ENCODE measurements at places on chromosomes 2 and 18.

DNA sequence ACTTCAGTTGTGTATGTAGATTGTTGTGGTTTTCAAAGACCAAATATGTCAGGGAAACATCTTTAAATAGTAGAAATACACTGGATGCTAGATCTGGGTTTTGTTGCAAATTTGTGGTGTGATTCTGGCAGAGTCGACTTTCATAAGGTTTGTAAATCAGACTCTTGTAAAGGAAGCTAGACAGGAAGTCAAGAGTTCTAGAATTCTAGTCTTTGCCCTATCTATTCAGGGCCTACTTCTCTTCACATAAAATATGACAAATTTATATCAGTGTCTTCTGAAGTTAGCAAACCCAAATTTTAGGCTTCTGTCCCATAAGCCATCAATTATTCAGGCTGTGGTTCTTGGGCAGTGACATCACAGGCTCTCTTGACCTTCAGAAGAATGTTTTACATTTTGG lies 1579.2 kb upstream of the PIK3C3 start:
- DNase-seq, result no peak

DNA sequence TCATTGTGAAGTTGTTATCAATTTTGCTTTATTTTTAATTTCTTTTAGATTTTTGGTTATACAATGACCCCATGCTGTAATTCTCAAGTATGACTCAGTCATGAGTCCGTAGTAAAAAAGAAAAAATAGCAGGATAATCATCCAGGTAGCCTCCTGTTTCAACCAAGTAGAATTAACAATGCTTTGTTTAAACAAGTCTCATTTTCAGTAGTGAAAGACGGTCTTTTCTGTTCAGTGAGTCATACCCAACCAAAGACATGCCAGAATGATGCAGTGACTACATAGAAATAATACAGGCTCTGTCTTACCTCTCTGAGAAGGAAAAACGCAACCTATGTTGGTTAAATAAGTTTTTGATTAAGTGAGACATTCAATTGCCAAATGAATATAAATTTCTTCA lies 67.8 kb upstream of the DSC1 start:
- DNase-seq, result no peak

- DNase-seq, result peak; percentile 16
Observed at GRCh38 chr2:35035883-35036282, 1319.7 kb upstream of the CRIM1 start.

GRCh38 chr2:10337449-10338269 lies 35.0 kb downstream of the HPCAL1 start:
- no peak for DNase-seq

GRCh38 chr18:44798433-44799048 lies 117.9 kb downstream of the SETBP1 start:
- DNase-seq, result no peak

GRCh38 chr2:177037569-177037968 lies 175.0 kb upstream of the HNRNPA3 start:
- DNase-seq, result no peak

DNA sequence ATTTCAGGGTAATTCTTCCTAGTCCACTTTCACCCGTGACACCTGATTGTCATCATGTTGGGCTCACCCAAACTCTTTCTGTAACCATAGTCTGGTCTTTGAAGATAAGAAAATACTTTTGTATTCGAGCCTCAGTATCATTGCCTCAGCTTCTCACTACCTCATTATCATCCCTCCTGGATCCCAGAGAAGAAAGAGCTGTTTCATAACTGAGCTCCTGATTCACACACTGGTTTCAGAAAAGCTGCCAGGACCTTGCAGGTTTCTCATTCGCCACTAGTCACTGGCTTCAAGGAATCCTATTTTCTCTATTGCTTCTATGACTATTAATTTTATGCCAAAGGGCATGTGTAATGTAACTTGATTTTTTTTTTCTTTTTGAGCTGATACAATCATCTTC lies 2.9 kb upstream of the CRIM1 start:
- peak; percentile 30 for DNase-seq

DNA sequence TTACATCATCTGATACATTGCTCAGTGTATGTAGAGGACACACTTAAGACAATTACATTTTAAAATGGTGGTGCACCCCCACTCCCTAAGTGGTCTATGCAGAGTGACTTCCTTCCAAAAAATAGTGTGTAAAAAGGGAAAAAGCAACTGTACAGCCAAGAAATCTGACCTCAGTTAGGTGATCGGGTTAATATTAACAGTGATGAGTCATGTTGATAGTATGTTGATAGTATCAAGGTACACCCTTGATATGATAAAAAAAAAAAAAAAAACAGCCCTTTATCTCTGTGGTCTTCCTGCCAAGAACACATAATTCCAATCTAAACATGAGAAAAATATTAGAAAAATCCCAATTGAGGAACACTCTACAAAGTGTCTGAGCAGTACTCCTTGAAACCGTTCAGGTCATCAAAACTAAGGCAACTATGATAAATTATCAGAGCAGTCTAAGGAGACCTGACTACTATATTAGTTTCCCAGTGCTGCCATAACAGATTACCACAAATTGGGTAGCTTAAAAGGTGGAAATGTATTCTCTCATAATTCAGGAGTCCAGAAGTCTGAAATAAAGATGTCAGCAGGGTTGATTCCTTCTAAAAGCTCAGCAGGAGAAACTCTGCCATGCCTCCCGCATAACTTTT lies 171.9 kb downstream of the ARHGAP28 start:
- no peak for DNase-seq

- no peak for DNase-seq
Observed at GRCh38 chr2:110107092-110108079, 8.2 kb downstream of the MALL start.

- DNase-seq, result no peak
Observed at GRCh38 chr2:238955648-238956531, 108.0 kb downstream of the TWIST2 start.

GRCh38 chr2:188974164-188974563 lies at the start of gene COL3A1:
TSS of gene COL3A1 (plus strand) at chr2:188974373. CDS start at chr2:188974490, 117 bp downstream.
- no peak for DNase-seq

DNA sequence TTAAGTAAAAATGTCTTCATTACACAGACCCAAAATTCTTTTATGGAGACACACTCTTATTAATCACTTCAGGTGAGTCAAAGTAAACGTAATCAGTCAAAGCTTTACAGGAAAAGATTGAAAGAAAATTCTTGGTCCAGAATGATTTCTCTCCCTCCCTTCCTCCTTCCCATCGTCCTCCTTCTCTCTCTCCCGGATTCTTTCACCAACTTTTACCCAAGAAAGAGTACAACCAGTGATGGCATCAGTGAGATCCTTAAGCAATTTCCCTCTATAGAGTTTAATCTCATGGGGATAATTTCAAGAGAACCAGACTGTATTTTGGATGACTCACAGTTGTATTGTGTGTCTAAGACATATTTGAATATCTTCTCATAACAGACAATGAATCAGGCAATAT lies 258.1 kb downstream of the ALK start:
- no peak for DNase-seq

DNA sequence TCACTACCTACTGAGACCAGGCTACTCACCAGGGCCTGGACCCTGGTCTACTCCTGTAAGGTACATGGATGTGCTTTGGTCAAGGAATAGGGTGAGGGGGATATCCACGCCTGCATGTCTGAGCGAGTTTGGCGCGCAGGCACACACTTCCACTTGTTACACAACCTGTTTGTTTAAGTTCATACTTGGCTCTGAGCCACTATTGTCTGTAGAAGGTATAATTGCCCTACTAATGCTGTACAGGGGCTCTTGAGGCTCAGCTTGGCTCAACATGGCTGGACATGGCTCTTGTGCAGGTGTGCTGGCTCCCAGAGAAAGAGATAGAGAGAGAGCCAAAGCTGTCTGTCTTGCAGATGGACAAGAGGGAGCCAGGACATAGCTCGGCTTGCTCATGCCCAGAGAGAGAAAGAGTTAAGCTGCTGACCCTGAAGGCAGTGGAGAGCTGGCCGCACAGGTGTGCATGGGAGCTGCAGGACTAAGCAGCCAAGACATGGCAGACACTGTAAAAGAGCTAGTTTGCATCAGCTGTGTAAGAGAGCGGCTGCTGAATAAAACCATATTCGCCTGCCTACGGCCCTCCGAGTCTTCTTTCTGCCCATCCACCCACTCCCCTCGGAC lies 35.2 kb downstream of the NPPC start:
- no peak for DNase-seq

DNA sequence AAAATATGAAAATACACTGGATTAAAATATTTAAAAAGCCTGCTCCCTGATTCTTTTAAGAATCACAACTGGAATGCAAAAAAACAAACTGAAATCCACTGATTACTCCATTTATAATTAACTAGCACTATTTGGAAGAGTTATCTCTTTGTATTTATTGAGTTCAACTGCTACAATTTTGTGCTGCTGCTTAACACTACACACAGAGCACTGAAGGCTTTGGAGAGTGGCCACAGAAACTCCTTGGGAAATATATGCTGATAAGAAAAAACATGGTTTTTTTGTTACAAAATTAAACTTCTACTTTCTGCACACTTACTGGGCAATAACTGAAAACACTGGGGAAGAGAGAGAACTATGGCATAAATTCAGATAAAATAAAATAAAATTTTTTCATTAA lies 19.8 kb upstream of the BZW1 start:
- DNase-seq, result no peak

- no peak for DNase-seq
Observed at GRCh38 chr2:52312486-52312885, 1280.6 kb upstream of the NRXN1 start.

DNA sequence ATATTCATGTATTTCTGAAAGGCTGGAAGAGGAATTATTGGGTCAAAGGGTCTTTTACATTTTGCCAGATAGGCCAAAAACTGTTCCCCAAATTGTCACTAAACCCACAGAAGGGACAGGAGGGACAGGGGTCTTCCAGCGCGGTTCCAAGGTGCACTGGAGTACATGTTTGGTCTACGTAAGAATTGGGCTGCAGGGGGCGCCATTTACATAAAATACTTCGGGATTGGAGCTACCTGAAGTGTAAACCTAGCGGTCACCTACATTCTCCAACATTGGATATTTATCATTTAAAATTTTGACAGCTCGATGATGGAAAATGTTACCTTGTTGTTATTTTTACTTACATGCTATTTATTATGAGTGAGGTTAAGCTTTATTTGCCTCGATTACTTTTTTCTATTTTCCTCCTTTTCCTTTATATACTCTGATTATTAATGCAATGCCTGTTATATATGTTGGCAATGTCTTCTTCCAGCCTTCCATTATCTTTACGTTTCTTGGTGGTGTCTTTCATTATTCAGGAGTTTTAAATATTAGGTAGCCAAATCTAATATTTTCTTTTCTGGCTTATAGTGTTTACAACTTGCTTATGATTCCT lies 43.0 kb upstream of the RAB6C start:
- no peak for DNase-seq

DNA sequence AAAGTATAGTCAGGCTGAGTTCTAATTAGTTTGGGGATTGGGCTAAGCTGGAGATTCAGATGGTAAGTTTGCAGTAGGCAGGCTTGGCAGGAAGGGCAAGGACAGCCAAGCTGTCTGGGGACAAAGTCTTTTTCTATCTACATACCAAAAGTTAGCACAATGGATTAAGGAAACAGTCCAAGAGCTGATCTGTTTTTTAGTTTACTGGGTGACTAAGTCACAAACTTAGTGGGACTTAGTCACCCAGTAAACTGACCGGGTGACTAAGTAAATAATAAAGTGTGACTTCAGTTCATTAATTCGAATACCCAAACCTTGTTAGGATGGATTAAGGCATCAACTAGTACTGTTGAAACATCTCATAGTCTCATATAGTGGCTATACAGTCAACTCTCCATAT lies 1386.0 kb upstream of the CELF4 start:
- no peak for DNase-seq

- DNase-seq, result no peak
Observed at GRCh38 chr2:206881708-206882410, 57.5 kb upstream of the CPO start.

DNA sequence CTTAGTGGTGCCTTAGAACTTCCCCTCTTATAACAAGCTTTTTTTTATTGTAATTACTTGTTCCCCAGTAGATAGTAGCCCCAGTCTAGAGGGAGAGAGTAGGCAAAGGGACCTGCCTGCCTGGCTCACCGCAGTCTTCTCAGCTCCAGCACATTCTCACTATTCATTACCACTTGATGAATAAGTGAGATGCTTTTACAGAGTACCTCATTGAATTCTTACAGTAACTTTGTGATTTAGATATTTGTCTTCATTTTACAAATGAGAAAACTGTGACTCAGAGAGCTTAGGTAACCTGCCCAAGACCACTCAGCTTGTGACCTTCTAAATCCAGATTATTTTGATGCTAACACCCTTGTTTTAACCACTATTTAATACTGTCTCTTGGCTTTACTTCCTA lies 77.8 kb downstream of the CHRNA1 start:
- no peak for DNase-seq

GRCh38 chr2:10433947-10434885 lies 13.9 kb downstream of the ODC1 start:
- DNase-seq, result no peak

DNA sequence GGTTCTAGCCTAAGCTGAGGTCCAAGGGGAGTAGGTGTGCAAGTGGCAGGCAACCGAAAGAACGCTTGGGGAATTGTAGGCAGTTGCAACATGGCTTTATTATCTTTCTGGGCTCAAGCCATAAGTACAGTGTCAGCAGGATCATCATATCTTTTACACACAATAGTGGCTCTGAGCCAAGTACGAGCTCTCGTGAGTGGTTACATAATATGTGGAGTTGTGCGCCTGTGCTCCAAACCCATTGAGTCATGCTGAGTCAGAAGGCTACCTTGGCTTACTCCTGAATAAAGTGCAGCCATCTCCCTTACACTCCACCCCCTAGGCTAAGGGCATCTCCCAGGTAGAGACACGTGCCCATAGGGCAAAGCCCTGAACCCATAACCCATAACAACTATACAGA lies 233.9 kb downstream of the SATB2 start:
- no peak for DNase-seq

DNA sequence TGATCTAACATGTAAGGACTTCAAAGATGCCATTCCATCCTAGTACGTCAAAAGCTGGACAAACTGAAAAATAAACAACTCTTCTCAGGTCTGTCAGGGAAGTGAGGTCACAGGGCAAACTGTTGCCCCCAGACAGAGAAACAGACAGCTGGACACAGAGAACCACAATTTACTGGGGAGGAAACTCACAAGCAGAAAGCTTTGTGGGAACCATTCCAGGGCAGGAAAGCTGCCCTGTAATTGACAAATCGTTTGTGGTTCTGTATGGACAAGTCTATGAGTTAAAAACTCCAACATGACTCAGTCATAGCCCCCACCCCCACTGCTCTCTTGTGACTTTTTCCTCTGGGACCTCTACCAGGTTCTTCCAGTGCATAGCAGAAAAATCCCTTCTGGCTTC lies 28.4 kb downstream of the MCEE start:
- no peak for DNase-seq

Data from SW 1271 (cell line).